Left ventricle myocardium superior (tissue), 1 donor: ENCODE measurements at places on chromosomes 1 and 21. TPM values are rescaled to one million over a fixed set of nuclear protein-coding genes. Genes with fewer than 3 reads are reported as not detected.
A peak's percentile ranks its signal among the peaks of the same experiment; 100 is the strongest.

- no peak for DNase-seq
Observed at GRCh38 chr1:208455821-208456220, 211.6 kb upstream of the PLXNA2 start.

GRCh38 chr1:225446981-225447615 lies 19.3 kb upstream of the LBR start:
- DNase-seq: no peak

- no peak for DNase-seq
Observed at GRCh38 chr1:104617474-104617873, 867.8 kb downstream of the AMY1C start.

DNA sequence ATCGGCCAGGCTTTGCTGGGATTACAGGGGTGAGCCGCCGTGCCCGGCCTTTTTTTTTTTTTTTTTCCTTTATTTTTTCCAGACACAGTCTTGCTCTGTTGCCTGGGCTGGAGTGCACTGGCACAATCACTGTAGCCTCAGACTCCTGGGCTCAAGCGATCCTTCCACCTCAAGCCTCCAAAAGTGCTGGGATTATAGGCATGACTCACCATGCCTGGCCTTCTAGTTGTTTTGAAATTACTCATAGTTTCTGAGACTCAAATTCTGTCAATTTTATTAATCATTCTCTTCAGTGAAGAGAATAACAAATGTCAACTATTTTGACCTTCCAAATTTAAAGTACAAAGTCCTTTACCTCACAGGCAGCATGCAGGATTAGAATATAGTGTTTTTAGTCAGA lies 374.5 kb downstream of the PLA2G4A start:
- DNase-seq: no peak

DNA sequence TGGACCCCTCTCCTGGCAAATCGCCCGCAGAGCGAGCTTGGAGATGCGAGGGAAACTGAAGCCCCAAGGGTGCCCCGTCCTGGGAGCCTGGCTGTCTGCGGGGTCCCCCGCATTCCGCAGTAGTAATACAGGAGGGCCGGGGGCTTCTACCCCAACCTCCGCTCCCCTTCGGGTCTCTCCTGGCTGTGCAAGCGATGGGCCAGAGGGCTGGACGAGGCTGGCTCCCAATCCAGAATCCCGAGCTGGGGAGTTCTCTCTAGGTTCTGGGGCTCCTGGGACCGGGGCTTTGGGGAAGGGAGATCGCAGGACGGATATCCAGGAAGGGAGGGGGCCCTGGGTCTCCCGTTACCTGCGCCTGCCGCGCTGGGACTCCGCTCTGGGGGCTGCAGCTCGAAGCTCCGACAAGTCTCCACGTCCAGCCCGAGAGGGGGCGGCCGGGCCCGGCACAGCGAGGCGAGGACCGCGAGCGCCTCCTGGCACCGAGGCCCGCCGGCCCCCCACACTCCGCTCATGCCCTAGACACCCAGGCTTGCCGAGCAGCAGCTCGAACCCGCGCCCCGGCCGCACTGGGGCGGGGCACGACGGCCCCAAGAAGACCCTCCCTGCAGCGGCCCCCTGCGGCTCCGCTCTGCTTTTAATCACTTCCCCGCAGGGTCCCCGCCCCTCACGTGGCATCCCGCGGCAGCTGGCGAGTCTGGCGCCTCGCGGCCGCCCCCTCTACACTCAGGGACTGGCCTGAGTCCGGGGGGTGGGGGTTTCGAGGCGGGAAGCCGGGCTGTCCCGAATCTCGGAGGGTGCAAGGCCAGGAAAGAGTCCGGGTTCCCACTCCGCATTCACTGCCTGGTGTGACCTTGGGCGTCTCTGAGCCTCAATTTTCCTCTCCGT lies at the start of gene SYT6:
TSS of gene SYT6 (minus strand) at position 609 of the 885 bp plus-strand sequence. CDS start at position 512, 97 bp downstream.
- DNase-seq: peak; percentile 33

GRCh38 chr1:240341365-240342250 lies 249.9 kb downstream of the FMN2 start:
- no peak for DNase-seq

DNA sequence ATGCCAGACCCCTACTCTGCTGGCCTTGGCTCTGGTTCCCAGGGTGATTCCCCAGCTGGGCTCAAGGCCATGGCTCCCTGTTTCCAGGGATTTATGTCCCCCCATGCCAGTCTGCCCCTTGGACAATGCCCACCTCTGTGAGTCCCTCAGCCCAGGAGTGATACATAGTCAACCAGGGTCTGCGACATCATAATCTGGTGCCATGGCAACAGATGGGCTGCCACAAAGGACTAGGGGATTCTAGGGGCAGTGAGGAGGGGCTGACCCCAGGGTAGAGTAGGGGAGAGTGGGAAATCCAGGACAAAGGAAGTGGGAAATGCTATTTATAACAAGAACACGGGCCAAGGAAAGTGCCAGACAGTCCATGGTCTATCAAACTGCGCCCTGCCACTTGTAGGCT lies 33.8 kb downstream of the LRP8 start:
- DNase-seq: no peak

The ZSCAN20 gene
- total RNA-seq: 4.4 TPM

DNA sequence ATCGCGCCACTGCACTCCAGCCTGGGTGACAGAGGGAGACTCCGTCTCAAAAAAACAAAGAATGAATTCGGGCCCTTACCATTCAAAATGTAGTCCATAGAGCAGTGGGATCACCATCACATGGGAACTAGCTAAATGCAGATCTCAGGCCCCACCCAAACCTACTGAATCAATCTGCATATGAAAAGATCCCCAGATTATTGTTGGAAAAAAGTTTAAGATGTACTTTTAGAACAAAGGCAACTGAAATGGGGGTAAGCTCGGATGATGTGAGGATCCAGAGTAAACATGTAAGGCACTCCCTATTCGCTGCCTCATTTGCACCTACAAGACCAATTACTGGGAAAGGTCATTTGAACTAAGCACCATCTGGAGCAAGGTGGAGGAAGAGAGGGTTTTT lies 803 bp upstream of the FLAD1 start:
- no peak for DNase-seq

- no peak for DNase-seq
Observed at GRCh38 chr1:43770111-43770510, 62.8 kb downstream of the ST3GAL3 start.

- DNase-seq: no peak
Observed at GRCh38 chr1:91506071-91506470, 5.4 kb downstream of the CDC7 start.

The ORC1 gene
- 0.32 TPM for total RNA-seq

GRCh38 chr1:35947547-35947946 lies 16.6 kb downstream of the AGO3 start:
- no peak for DNase-seq

The MEGF6 gene
- 11.6 TPM for total RNA-seq

- no peak for DNase-seq
Observed at GRCh38 chr1:119260506-119260905, 108.1 kb upstream of the HAO2 start.

The HOOK1 gene
- 10.7 TPM for total RNA-seq

The MED8 gene
- total RNA-seq: 16.0 TPM

The SPATA46 gene
- not detected for total RNA-seq

The MTARC1 gene
- total RNA-seq: 3.5 TPM

The RAB7B gene
- 1.6 TPM for total RNA-seq

- peak; percentile 11 for DNase-seq
Observed at GRCh38 chr21:45379901-45380330, 25.0 kb upstream of the COL18A1 start.

DNA sequence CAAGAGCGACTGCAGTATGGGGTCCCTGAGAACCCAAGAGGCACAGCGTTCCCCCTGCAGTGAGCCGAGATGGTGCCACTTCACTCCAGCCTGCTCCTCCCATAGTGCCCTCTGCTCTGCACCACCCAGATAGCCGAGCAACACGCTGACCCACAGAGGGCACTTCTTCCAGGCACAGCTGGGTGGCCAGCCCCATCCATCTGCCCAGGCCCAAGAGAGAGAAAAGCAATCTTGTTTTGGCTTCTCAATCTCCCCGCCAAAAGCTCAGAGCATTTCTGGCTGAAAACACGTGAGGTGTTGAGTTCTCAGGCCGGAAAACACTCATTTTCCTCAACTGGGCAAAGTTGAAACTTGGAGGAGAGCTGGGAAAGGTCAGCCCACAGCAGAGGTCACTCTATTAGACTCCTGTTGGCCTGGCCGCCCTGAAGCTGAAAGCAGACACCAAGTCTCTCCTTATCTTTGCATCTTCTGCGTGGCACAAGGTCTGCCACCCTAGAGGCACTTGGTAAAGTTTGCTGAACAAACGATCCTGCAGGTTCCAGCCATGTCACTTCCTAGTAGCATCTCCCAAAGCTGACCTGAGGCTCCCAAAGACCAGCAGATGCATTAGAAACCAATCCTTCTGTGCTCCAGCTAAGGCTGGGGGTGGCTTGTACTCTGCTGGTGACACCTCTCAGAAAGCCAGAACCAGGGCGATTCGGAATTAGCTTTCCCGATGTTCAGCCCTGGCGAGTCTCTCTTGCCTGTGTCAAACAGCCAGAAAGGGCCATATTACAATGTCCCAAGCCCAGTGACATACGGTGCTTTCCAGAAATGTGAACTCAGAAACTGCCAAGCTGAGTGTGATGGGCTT lies 10.9 kb downstream of the CAPN9 start:
- no peak for DNase-seq

DNA sequence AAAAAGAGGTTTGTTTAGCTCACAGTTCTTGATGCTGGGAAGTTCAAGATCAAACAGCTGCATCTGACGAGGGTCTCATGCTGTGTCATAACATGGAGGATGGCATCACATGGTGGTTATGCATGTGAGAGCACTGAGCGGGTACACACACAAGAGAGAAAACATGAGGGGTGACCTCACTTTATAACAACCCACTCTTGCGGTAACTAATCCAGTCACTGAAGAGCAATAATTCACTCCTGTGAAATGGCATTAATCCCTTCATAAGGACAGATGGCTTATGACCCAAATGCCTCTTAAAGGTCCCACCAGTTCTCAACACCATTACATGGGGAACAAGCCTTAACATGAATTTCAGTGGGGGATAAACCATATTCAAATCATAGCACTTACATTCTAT lies 23.2 kb upstream of the CHIT1 start:
- no peak for DNase-seq

- no peak for DNase-seq
Observed at GRCh38 chr21:45926281-45926680, 55.3 kb upstream of the COL6A1 start.

GRCh38 chr1:160744852-160745520 lies 5.9 kb downstream of the SLAMF7 start:
- DNase-seq: no peak

The PALMD gene
- total RNA-seq: 115 TPM

DNA sequence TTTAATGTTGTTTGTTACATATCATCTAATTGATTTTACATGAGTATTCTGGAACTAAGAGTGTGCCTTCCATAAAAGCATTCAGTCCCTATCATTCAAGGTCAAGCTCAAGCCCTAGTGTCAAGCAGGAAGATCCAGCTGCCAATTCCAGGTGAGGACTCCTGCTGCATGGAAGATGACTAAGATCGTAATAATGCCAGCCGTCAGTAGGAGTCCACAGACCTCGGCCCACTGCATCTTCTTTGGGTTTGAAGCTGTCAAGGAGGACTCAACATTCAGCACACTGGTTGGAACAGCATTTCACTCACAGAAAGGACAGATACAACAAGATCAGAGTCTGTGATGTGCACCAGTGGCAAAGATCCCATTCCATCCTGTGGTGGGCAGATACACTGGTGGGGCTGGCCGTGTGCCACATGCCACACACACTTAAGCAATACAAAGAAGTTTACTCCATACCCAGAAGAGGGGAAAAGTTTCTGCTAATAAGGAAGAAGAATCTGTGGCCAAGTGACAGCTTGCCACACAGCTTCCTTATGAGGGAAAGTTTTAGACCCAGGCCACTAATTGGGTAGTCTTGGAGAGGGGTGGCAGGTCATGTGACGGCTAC lies 160.4 kb downstream of the PIK3R3 start:
- no peak for DNase-seq

- DNase-seq: no peak
Observed at GRCh38 chr1:156428746-156429288, 59.8 kb downstream of the RHBG start.

The FAM110D gene
- 4.5 TPM for total RNA-seq

GRCh38 chr1:20250340-20250989 lies 40.2 kb upstream of the VWA5B1 start:
- no peak for DNase-seq

DNA sequence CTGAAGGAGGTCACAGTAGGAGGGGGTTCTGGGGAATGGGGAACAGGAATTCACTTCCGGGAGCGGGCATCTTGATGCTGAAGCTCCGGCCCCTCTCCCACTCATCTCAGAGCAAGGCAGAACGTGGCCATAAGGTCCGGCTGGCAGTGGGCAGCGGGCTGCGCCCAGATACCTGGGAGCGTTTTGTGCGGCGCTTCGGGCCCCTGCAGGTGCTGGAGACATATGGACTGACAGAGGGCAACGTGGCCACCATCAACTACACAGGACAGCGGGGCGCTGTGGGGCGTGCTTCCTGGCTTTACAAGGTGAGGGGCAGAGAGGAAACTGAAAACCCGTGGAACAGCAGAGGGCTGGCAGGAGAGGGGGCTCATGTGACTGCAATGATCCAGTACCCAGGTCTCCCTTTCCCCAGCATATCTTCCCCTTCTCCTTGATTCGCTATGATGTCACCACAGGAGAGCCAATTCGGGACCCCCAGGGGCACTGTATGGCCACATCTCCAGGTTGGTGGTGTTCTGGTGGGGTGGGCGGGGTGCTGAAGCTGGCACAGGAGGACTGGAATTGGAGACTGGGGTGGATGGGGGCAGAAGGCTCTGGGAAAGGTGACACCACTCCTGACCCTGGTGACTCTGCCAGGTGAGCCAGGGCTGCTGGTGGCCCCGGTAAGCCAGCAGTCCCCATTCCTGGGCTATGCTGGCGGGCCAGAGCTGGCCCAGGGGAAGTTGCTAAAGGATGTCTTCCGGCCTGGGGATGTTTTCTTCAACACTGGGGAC lies 3.0 kb downstream of the SLC27A3 start:
- DNase-seq: no peak

The ERRFI1 gene
- total RNA-seq: 10.2 TPM

GRCh38 chr1:42877380-42877779 lies 31.0 kb downstream of the ZNF691 start:
- peak; percentile 35 for DNase-seq

DNA sequence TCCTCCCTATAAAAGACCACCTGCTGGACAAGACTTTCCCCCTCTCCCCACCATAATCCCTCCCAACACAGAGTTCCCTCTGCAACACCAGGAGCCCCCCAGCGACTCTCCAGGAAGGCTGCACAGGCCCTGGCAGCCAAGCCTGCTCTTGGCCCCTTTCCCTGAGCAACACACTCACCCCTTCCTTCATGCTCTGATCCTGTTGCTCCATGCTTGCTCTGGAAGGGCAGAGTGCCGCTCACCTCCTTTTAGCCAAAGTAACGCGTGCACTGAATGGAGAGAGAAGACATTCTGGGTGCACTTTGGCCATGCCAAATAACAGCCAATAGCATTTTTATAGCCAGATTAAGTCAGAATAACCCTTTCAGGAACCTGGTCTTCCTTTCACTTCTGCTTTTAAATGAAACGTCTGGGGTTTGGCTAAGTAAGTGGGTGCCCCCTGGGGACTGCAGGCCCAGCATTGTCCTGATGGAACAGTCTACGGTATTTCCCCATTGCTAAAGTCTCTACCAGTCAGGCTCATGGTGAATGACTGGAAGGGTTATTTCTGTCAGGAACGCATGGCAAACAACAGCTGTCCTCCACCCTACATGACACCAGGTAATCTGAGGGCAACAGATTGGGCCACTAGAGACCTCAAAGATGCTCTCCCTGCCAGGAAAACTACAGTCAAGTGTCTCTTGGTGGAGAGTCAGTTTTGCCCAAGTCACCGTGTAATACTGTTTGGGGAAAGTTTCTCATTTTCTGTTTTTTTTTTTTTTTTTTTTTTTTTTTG lies at the start of gene SLC2A5:
TSS of gene SLC2A5 (minus strand) at position 310 of the 775 bp plus-strand sequence. CDS start at position 211, 99 bp downstream.
- peak; percentile 50 for DNase-seq
